GM06990 (cell line): ENCODE measurements at places on chromosomes 6 and 20.

- no peak for DNase-seq
Observed at GRCh38 chr20:53487461-53488200, 106.0 kb downstream of the ZNF217 start.

- no peak for DNase-seq
Observed at GRCh38 chr6:14255916-14256315, 138.3 kb downstream of the CD83 start.

- no peak for DNase-seq
Observed at GRCh38 chr6:46583081-46583480, 69.5 kb downstream of the CYP39A1 start.

DNA sequence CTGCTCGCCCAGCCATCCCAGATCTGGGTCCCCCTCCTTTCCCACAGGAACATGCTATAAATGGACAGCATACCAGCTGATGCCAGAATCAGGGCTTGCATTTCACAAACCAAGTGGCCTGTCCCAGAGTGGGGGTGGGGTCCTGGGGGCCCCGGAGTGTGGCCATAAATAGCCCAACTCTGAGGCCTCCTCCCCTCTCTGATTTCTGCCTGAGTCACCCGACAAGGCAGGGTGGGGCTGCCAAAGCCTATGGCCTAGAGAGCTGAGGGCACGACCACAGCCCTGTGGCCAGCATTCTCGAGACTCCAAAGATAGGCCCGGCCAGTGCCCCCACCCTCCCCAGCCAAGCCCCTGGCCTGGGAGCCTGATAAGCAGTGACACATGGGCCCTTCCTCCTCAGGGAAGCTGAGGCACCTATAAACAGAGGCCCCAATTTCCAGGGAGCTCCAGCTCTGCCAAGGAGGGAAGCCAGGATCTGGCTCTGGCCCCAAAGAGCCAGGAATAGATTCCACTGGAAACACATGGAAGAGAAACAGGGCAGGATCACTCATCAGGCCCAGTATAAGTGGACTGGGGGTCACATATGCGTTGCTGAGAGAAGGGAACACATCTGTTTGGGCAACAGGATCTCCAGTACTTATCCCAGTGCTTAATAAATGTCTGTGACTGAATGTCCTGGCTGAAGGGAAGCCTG, 20.3 kb downstream of the SNTA1 start:
- no peak for DNase-seq

- no peak for DNase-seq
Observed at GRCh38 chr6:15351631-15352030, 105.8 kb downstream of the JARID2 start.

DNA sequence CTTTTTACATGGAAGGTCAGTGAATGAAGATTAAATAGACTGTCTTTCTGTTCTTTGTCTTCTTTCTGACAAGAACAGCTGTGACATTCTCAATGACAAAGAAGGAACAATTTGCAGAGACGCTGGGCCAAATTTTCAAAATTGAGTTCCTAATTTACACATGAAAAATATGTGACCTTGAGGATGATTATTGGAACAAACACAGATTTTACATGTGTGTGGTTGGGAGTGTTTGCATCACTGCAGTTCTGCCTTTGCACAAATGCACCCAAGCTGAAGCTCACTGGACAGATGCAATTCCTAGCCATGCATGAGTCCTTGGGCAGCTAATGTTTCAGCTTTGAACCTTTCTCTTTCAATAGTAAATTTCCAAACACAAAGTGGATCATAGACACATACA, 350.8 kb downstream of the QKI start:
- no peak for DNase-seq

DNA sequence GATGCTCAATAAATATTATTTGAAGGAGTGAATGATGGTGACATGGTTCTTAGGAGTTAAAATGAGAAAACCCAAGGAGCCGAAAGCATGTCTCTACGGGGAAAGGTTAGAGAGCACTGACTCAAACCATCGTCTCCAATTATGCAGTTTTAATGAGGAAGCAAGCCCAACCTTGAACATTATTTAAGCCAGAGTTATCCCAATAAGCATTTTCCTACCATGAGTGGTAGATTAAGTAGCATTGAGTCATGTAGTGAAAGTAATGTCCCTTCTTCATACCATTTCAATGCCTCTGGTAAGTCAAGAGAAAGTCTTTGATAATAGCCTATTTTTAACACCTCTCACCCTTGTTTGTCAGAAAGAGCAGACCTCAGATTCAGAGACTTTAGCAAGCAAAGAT, 13.5 kb downstream of the TSHZ2 start:
- no peak for DNase-seq

- DNase-seq = no peak
Observed at GRCh38 chr6:162177746-162178145, 549.8 kb downstream of the PRKN start.

DNA sequence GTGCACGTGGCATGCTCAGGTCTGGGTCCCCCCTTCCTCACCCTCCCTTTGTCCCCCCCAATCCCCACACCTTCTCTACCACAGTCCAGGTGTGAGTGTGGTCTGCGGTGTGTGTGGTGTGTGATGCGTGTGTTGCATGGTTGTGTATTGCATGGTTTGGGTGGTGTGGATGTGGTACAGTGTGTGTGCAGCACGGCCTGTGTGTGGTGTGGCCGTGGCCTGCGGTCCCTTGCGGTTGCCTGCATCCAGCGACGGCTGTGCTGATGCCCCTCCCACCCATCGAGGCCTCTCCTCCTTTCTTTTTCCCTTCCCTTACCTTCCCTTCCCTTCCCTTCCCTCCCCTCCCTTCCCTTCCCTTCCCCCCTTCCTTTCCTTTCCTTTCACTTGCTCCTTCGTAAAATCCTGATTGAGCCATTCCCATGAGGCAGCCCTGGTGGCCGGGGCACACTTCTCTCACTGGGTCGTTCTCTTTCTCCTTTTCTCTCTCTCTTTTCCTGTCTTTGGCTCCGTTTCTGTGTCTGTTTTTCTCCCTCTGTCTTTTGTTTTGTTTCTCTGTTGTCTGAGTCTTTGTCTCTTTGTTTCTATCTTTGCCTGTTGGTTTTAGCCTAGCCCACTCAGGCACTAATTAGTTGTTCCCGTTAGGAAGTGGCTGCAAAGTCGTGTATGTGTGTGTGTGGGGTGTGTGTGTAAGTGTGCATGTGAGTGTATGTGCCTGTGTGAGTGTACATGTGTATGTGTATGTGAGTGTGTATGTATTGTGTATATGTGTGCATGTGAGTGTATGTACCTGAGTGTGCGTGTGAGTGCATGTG, 65.7 kb downstream of the SRC start:
- no peak for DNase-seq

DNA sequence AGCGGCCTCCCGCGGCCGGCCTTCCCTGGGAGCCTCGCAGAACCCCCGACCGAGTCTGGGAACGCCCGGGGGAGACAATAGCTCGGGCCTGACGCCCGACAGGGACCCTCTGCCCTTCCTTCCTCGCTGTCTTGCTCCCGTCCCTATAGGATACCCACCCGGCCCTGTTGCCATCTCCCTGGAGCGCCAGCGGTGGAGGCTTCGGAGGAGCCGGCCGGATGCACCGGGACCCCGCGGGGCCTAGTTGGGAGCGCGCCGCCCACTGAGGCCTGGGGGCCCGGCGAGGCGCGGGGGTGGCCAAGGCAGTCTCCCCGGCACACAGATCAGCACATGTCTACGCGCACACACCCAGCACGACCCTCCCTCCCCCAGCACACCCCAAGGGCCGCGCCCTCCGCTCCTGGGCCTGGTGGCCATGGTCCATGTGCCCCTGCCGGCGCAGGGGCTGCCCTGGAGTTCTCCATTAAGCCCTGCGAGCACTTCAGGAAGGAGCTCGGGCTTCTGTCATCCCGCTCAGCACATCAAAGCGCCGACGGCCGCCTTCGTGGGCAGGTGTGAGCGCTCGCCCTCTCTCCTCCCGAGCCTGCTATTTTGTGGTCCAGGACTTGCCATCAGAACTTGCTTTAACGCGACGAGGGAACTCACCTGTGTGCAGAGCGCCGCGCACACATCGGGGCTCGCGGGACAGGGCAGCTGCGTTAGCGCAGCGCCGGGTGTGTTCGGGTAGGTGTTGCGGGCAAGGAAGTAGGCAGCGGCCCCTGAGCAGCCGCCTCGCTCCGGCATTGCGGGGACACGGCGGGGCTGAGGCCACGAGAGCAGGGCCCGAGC, 3.7 kb downstream of the FOXF2 start:
- no peak for DNase-seq

GRCh38 chr6:99822741-99823512, 171.1 kb downstream of the MCHR2 start:
- DNase-seq = no peak

GRCh38 chr20:63128956-63129355, 87.0 kb downstream of the YTHDF1 start:
- no peak for DNase-seq
